ENCODE measurements at places on chromosomes 7 and 10.

DNA sequence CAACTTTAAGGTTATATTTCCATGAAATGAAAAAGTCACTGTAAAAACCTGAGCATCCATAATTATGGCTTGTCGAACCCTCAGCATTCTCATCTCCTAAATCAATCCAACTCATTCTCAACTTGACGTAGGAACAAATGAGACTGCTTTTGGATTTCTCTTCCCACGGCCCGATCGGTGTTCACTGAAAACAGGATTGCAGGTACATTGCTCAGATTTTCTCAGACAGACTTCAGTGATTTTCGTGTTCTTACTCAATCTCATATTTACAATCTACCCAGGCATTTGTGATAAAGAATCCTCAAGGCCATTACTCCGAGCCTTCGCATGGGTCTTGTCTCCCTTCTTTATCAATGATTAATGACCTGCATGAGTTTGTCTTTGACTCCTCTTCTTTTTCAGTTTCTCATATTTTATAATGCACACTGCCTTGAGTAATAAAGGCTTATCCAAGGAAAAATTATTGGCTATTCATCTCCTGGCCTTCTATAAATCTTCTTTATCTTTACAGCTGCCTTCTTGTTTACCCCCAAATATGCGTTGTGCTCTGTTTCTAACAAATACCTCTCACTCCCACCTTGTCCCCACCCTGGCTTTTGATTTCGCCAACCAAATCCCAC lies 90.4 kb upstream of the MYO3A start:
- DNase-seq = no peak

GRCh38 chr7:68247126-68247525 lies 1250.5 kb downstream of the TYW1 start:
- no peak for DNase-seq

DNA sequence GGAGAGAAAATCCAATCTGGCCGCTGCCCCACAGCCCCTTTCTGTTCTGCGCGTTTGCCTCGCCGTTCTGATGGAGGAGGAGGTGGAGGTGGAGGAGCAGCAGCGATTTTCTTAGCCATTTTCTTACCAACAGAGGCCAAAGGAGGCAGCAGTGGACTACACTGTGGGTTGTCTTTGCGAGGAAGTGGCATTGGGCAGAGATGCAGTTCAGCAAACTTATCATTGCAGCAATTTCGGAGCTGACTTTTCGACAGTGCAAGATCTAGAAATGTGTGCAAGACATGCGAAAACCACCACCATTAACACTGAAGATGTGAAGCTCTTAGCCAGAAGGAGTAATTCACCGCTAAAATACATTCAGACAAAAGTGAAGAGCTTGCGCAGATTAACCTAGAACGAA lies 1.9 kb upstream of the ARL4A start:
- no peak for DNase-seq

GRCh38 chr10:43930243-43930642 lies 281.6 kb upstream of the ZNF32 start:
- no peak for DNase-seq

DNA sequence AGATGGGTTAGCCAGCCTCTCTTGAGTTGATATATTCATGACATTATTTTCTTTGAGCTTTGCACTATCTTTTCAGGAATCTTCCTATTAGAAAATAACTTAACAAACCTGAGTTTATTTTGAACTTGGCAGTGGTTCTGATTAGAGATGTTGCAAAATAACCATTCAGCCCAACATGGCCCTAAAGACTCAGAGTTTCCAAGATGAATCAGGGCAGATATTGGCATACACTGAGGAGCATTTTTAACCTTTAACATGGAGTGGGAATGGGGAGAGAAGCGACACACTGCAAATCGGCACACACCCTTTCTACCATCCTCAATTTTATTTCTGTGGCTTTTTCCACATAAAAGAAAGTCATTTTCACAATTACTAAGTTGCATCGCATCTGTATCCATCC lies 190.8 kb downstream of the TRIL start:
- DNase-seq = no peak

DNA sequence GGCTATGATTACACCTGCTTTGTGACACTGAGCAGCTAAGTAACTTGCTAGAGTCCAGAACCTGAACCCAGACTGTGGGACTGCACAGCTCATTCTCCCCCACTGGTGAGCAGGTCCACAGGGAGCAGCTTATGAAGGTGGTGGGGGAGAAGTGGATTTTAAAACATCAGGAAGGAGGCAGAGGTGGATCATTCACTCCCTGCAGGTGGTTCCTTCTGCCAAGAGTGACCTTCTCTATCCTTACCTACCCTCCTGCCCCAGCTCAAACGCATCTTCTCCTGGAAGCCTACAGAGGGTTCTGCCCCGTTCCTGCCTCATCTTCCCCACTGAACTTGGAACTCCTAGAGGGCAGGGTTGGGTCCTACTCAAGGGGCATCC lies 539 bp upstream of the FAM241B start:
- DNase-seq = no peak
